ENCODE measurements at places on chromosomes 5 and 9. TPM values are rescaled to one million over a fixed set of nuclear protein-coding genes. Genes with fewer than 3 reads are reported as not detected.

DNA sequence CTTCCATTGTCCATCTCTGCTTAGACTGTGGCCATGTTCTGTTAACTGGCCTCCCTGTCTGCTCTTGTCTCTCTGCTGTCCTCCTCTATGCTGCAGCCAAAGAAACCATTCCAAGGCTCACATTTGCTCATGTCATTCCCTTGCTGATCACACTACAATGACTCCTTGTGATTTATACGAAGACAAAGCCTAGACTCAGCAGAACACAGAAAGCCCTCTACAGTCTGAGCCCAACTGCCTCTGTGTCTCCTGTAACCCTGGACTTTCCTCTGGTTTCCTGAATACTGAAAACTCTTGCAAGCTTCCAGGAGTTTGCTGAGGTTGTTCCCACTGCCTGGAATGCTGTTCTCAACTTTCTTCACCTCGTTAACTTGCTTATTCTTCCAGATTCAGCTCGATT, 191.8 kb downstream of the TMEM38B start:
- DNase-seq = no peak

GRCh38 chr9:127943731-127944144, 6.1 kb upstream of the DPM2 start:
- peak; percentile 45 for DNase-seq

GRCh38 chr5:174925586-174925985, 201.2 kb downstream of the MSX2 start:
- peak; percentile 2 for DNase-seq

GRCh38 chr5:172658961-172659501, 18.0 kb downstream of the NEURL1B start:
- DNase-seq = no peak

GRCh38 chr5:91976451-91976850, 593.3 kb upstream of the ARRDC3 start:
- no peak for DNase-seq

- DNase-seq = no peak
These were observed 29.1 kb upstream of the BNC2 start for GRCh38 chr9:16899606-16900005.

- DNase-seq = peak; percentile 54
These were observed at the start of gene ARHGEF39 for GRCh38 chr9:35664531-35665470. ARHGEF39 (minus strand) TSS chr9:35665195; CDS start chr9:35665169, 26 bp downstream.

DNA sequence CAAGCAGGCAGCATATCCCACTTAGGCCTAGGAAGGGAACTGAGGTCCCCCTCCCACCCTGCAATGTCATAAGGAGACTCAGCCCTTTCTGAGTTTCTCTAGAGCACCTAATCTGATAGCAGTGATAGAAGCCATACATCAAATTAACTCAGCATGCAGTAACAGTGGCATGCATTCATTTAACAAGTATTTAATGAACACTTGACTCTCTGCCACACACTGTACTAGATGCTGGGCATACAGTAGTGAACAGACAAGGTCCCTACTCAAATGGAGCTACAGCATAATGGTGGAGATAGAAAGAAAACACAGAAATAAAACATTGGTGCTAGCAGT, 58.6 kb downstream of the SLC22A5 start:
- no peak for DNase-seq

GRCh38 chr9:15231788-15232635, 75.0 kb downstream of the TTC39B start:
- no peak for DNase-seq

GRCh38 chr5:10158886-10159285, 90.8 kb downstream of the ATPSCKMT start:
- no peak for DNase-seq

DNA sequence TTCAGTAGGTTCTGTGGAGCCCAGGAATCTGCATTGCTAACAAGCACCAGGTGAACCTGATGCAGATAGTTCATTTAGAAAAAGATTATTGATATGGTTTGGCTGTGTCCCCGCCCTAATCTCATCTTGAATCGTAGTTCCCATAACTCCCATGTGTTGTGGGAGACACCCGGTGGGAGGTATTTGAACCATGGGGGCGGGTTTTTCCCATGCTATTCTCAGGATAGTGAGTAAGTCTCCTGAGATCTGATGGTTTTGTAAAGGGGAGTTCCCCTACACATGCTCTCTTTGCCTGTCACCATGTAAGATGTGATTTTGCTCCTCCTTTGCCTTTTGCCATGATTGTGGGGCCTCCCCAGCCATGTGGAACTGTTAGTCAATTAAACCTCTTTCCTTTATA, 212.0 kb downstream of the RAB3C start:
- no peak for DNase-seq

GRCh38 chr9:118455259-118455658, 751.1 kb downstream of the TLR4 start:
- no peak for DNase-seq

- no peak for DNase-seq
These were observed 652.4 kb upstream of the MEF2C start for GRCh38 chr5:89535411-89535810.

GRCh38 chr5:124698770-124699169, 47.7 kb downstream of the ZNF608 start:
- DNase-seq = peak; percentile 53

DNA sequence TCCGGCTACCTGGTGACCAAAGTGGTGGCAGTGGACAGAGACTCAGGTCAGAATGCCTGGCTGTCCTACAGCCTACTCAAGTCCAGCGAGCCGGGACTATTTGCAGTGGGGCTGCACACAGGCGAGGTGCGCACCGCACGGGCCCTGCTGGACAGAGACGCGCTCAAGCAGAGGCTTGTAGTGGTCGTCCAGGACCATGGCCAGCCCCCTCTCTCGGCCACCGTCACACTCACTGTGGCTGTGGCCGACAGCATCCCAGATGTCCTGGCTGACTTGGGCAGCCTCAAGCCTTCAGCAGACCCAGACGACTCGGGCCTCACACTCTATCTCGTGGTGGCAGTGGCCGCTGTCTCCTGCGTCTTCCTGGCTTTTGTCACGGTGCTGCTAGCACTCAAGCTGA, 2.1 kb downstream of the PCDHGA4 start:
- DNase-seq = no peak

DNA sequence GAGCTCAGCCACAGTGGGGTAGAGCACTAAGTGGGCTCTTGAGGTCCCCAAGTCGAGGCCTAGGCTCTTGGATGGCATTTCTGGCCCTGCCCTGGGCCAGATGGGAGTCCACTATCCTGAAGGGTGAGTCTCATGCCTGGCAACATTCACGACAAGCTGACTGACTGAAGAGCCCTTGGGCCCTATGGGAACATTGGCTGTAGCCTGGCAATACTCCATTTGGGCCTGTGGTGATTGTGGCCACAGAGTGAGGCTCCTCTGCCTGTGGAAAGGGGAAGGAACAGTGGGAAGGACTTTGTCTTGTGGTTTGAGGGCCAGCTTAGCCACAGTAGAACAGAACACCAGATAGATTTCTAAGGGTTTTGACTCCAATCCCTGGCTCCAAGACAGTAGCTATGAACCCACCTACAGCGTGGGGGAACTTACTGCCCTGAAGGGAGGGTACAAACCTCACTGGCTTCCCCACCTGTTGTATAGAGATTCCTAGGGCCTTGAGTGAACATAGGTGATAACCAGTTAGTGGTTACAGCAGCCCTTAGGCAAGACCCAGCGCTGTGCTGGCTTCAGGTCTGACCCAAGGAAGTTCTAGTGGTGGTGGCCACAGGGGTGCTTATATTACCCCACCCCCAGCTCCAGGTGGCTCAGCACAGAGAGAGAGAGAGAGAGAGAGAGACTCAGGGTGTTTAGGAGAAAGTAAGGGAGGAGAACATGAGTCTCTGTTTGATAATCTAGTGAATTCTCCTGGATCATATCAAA, 72.4 kb downstream of the KIAA0825 start:
- no peak for DNase-seq

- no peak for DNase-seq
These were observed 192.4 kb downstream of the OLFM1 start for GRCh38 chr9:135279834-135280393.

DNA sequence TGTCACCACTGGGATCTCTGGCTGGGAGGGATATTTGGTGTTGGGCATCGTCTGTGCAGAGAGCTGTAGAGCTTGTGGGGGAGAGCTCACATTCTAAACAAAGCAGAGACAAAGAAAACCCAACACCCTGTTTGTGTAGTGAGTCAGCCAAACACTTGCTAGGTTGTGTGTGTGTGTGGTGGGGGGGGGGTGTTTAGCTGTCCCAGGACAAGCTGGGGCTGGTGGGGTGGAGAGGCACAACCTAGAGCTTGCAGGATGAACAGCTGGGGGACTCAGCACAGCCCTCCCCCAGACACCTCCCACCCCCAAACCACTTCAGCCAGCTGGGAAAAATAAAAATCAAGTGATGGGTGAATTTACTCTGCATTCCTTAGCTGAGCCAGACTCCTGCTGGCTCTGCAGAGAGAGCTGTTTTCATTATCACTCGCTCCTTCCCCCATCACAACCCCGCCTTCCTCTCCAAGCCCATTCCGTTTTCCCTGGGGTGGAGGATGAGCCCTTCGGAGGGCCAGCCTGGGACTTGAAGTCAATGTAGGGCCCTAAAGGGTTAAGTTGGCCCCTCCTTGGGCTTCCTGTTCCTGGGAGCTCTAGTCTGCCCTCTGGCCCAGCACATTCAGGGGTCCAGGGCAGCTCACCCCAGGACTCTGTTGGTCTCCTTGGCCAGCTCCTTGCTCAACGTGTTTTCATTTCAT, 2.6 kb downstream of the OLFML2A start:
- peak; percentile 67 for DNase-seq

- no peak for DNase-seq
These were observed 8.6 kb upstream of the SMIM23 start for GRCh38 chr5:171776770-171777759.

DNA sequence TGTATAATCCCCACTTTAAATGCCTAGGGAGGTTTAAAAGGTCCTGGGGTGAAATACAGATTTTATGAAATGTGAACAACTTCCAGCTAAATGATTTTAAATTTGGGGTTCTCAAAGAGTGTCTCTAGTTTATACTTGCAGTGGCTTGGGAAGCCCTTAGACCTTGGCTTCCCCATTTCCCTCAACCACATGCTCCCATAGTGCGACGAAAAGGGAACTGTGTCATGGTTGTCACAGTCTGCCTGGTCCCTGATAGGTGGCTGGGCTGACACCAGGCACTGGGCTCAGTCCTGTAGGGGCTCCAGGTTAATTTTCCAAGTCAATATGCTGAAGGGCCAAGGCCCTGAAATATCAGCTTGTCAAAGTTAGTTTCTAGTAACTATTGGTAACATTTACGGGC, 10.4 kb upstream of the CXCL14 start:
- DNase-seq = no peak

GRCh38 chr9:123776708-123777537, 153.0 kb downstream of the DENND1A start:
- DNase-seq = no peak

DNA sequence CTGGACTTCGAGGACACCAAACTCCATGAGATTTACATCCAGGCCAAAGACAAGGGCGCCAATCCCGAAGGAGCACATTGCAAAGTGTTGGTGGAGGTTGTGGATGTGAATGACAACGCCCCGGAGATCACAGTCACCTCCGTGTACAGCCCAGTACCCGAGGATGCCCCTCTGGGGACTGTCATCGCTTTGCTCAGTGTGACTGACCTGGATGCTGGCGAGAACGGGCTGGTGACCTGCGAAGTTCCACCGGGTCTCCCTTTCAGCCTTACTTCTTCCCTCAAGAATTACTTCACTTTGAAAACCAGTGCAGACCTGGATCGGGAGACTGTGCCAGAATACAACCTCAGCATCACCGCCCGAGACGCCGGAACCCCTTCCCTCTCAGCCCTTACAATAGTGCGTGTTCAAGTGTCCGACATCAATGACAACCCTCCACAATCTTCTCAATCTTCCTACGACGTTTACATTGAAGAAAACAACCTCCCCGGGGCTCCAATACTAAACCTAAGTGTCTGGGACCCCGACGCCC, 1.3 kb downstream of the PCDHGC3 start:
- no peak for DNase-seq

DNA sequence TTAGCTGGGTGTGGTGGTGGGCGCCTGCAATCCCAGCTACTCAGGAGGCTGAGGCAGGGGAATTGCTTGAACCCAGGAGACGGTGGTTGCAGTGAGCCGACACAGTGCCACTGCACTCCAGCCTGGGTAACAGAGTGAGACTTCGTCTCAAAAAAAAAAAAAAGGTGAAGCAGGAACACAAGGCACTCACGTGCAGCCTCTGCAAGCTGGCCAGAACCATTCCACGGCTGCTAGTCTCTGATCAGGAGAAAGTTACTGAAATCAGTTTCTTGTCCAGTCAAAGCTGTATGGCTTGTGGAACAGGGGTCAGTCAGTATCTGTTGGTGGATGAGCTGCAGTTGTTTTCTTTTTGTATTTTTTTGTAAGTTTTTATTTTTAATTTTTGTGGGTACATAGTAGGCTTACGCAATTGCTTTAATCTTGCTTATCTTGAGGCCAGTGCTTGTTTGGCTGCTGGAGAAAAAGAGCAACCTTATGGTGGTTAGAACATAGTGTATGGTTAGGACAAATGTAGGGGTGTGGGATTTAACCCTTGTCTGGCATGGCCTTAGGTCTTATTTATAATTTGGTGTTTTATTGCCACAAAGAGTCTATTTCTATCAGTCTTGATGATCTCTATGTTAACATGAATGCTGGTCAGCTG, 32.7 kb upstream of the GTF2H2C start:
- DNase-seq = no peak

GRCh38 chr9:121601194-121601593, 50.2 kb upstream of the DAB2IP start:
- no peak for DNase-seq

GRCh38 chr5:74384851-74385250, 255.7 kb downstream of the ENC1 start:
- DNase-seq = peak; percentile 45

DNA sequence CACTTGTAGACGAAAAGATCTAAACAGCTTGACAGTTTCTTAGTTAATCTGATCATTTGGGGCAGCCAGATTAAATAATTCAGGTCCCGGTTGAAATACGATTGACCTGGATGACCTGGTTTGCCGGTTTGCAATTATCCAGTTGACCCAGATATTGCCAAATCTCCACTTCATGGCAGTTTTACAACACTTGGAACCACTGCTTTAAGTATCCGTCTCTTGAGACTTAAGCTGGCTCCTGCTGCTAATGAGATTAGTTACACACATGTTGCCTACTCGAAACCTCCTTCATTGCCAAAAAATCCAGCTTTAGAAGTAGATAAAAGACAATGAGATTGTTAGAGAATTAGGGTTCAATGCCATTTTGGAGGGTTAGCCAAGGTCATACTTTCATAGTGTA, 136.2 kb upstream of the HAPLN1 start:
- no peak for DNase-seq

- no peak for DNase-seq
These were observed 17.9 kb upstream of the PAM start for GRCh38 chr5:102737161-102737560.

GRCh38 chr5:180206993-180207392, 2.0 kb downstream of the RASGEF1C start:
- no peak for DNase-seq

GRCh38 chr9:126125177-126125576, 201.5 kb upstream of the MVB12B start:
- no peak for DNase-seq

The NLN gene
- total RNA-seq = 16.0 TPM

The VCAN gene
- total RNA-seq = 396 TPM

The F2RL1 gene
- total RNA-seq = 32.4 TPM

The PCDHB13 gene
- 2.9 TPM for total RNA-seq

The ABCA1 gene
- 61.2 TPM for total RNA-seq

The LCN12 gene
- not detected for total RNA-seq

The ZNF474 gene
- 0.79 TPM for total RNA-seq

The SHOC1 gene
- 0.79 TPM for total RNA-seq

The PRRX2 gene
- total RNA-seq = 9.4 TPM

The DNAH5 gene
- total RNA-seq = 0.20 TPM

The MYOT gene
- 26.8 TPM for total RNA-seq

The SPAG8 gene
- 1.2 TPM for total RNA-seq

The DOCK8 gene
- 12.1 TPM for total RNA-seq

The ANKRD18B gene
- total RNA-seq = 1.7 TPM

The SPINK13 gene
- not detected for total RNA-seq

The GFI1B gene
- total RNA-seq = 0.59 TPM
